Activated T-cell treated with anti-CD3 and anti-CD28 coated beads, Interleukin-2, amount 50 U/mL, for 72 hours (primary cell): ENCODE measurements at places on chromosomes 1 and 21. TPM values are rescaled to one million over a fixed set of nuclear protein-coding genes. Genes with fewer than 3 reads are reported as not detected.

Gene KLF17
- total RNA-seq, result not detected

Gene NR5A2
- 0.07 TPM for total RNA-seq

Gene SYNC
- not detected for total RNA-seq

Gene RYR2
- 0.19 TPM for total RNA-seq

Gene MIXL1
- total RNA-seq, result not detected

Gene ANKRD34A
- total RNA-seq, result 3.6 TPM

Gene LDLRAD1
- total RNA-seq, result not detected
